ENCODE measurements at places on chromosomes 16 and 17.

- no peak for DNase-seq
Observed at GRCh38 chr17:66447159-66447558, 144.7 kb downstream of the PRKCA start.

DNA sequence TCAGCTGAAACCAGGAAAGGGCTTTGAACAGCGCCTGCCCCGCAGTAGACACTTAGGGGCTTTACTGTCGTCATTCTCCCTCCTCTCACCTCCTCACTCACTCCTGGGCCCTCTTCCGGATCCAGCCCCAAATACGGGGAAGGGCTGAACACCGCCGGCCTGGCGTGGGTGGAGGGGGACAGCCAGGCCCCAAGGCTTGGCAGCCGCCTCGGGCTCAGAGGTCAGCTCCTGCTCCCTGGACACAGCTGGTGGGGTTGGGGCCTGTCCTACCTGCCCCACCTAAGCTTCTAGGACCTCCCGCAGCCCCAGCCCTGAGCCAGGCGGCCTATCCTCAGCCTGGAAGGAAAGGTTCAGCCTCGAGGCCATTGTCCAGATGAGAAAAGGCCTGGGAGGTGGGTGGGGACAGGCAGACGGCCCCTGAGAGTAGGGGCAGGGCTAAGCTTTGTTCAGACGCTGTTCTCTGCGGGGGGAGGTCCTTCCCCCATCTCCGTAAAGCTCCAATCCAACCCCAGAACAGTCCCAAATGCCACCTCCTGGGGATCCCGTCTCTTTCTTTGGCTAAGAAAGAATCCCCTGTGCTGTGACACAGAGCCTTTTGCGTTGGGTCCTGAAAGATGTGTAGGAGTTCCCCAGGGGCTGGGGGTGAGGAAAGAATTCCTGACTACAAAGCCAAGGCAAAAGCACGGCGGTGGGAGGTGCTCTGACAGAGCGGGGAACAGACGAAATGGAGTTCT lies 881 bp upstream of the LLGL1 start:
- DNase-seq: no peak

DNA sequence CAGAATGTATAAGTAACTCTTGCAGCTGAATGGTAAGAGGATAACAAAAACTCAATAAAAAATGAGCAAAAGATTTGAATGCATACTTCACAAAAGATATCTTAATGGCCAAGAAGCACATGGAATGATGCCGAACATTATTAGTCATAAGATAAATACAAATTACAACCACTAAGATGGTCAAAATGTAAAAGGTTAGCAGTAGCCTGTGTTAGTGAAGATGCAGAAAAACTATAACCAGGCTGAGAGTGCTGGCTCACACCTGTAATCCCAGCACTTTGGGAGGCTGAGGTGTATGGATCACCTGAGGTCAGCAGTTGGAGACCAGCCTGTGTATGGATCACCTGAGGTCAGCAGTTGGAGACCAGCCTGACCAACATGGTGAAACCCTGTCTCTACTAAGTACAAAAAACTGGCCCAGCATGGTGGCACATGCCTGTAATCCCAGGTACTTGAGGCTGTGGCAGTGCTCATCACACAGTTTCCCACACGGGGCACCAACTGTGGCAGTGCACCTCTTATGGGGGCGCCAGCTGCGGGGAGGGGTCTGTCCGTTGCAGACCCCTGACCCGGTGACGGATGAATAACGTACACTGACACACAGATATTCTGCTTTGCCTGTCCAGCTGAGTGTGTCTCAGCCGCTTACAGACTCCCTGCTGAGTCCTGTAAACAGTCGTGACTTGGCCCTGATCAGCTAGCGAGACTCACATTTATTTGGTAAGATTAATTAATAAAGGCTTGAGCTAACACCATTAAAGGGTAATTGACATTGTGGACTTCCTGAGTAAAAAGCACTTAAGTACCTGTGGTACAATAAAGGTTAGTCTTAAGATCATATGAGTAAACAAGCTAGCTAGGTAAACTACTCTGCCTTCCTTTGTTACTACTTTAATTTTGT lies 45.7 kb upstream of the FAM20A start:
- DNase-seq: no peak

GRCh38 chr16:261031-261691 lies 14.6 kb downstream of the RGS11 start:
- DNase-seq: no peak

- no peak for DNase-seq
Observed at GRCh38 chr17:40511667-40512220, 10.3 kb upstream of the TNS4 start.

DNA sequence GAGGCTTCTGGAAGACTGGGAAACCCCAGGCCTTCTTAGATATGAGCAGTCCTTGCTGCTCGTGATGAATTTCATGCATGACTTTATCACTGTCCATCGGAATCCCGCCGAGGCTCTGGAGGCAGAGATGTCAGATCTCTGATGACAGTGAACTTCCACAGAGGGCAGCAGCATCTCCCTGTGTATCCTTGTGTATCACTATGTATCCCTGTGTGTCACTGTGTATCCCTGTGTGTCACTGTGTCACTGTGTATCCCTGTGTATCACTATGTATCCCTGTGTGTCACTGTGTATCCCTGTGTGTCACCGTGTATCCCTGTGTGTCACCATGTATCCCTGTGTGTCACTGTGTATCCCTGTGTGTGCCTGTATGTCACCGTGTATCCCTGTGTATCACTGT lies 160.2 kb upstream of the CHMP6 start:
- DNase-seq: no peak

DNA sequence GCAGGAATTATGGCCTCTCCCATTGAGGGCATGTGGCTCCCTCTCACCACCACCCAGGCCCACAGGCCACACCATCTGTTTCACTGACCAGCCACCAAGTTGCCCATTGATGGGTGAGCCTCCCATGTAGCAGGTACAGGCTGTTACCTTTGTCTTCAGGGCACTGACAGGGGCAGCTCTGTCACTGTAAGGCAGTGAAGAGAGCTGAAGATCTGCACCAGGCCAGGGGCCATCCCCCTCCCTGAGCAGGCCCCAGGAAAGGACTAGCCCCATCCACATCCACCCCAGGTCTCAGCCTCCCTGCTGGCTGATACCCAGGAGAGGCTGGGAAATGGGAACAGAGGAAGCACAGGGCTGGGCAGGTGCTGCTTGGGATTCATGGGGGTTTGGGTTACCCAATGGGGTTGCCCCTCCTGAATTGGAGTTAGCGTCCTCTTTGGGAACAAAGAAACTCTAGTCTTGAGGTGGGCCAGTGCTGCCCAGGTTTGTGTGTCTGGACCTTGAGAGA lies 1691.4 kb downstream of the TP53TG3F start:
- DNase-seq: no peak

- no peak for DNase-seq
Observed at GRCh38 chr17:7260651-7261378, 1.5 kb downstream of the CLDN7 start.

- no peak for DNase-seq
Observed at GRCh38 chr17:72266112-72266775, 145.4 kb downstream of the SOX9 start.

GRCh38 chr17:73188011-73188410 lies 4.8 kb upstream of the COG1 start:
- DNase-seq: no peak

- DNase-seq: no peak
Observed at GRCh38 chr17:72588561-72588960, 467.7 kb downstream of the SOX9 start.

DNA sequence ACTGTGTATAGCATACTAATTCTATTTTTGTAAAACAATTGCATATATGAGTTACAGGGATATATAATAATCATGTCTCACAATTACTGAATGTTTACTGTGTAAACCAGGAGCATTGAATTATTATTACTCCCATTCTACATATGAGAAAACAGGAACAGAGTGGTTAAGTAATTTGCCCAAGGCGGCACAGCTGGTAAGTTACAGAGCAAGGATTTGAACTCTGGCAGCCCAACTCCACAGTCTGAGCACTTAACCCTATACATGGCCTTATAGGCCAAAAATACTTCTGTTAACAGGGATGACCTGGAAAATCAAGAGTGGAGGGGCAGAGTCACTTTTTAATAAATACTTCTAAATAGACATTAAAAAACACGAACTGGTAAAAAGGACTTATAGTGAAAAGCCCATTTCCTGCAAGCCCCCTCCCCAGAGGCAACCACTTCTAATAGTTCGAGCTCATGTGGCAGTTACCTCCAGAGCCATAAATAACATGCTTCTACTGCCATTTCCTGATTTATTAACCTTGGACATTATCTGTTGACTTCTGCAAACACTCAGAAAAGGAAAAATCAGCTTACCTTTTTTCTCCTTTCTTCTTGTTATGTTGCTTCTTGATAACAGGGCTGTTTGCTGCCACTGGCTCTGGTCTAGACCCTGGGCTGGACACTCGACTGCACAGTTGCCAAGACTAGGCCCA lies 22.1 kb upstream of the ADGRG1 start:
- no peak for DNase-seq

DNA sequence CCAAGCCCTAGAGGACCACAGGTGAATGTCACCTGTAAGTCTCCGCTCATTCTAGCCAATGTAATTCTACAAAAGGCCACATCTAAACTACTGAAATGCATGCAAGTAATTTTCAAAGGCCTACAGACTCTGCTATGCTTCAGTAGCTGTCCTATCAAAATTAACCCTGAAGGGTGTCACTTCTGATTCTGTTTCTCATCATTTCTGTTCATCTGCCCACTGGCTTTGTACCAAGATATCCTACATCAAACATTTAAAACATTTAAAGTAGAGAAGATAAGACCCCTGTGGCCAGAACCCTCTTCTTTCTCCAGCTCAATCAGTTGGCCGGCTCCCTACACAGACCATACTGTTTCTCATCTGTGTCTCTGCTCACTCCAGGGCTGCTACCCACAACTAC lies 21.5 kb downstream of the PHF12 start:
- DNase-seq: no peak

GRCh38 chr17:13350466-13350865 lies 251.3 kb downstream of the HS3ST3A1 start:
- no peak for DNase-seq

DNA sequence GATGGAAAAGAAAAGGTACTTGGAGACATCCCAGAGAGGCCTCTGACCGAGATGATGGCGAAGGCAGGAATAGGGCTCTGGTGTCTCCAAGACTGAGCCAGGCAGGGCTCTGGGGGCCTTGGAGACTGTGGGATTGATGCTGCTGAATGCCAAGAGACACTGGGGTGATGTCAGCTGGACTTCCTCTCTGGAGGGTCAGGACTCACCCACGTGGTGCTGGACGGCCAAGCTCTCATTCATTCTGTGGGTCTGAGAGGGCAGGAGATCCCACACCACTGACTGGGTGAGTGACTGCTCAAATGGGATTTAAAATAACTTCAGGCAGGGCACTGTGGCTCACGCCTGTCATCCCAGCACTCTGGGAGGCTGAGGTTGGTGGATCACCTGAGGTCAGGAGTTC lies 64.8 kb downstream of the NT5M start:
- DNase-seq: no peak

- no peak for DNase-seq
Observed at GRCh38 chr16:57987441-57988177, 12.9 kb downstream of the ZNF319 start.

GRCh38 chr17:37170881-37171425 lies 204.8 kb upstream of the C17orf78 start:
- no peak for DNase-seq

DNA sequence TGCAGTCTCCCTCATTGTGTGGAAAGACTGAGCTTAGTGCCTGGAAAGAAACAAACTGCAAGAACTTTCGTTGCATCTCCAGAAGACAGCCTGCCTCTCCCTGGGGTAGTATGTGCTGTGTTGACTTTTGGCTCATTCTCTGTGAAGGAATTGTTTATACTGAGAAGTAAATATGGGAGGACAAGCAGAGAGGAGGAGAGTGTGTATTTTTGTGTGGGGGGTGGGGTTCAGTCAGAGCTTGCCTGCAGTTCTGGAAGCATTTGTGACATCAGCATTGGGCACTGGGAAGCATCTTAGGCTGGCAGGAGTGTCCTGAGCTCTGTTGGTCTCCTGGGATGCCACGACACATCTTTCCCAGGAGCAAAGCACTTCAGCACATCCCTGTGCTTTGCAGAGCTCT lies 147.9 kb downstream of the HS3ST3B1 start:
- DNase-seq: no peak

- DNase-seq: no peak
Observed at GRCh38 chr16:2180962-2181923, 15.2 kb downstream of the CASKIN1 start.

DNA sequence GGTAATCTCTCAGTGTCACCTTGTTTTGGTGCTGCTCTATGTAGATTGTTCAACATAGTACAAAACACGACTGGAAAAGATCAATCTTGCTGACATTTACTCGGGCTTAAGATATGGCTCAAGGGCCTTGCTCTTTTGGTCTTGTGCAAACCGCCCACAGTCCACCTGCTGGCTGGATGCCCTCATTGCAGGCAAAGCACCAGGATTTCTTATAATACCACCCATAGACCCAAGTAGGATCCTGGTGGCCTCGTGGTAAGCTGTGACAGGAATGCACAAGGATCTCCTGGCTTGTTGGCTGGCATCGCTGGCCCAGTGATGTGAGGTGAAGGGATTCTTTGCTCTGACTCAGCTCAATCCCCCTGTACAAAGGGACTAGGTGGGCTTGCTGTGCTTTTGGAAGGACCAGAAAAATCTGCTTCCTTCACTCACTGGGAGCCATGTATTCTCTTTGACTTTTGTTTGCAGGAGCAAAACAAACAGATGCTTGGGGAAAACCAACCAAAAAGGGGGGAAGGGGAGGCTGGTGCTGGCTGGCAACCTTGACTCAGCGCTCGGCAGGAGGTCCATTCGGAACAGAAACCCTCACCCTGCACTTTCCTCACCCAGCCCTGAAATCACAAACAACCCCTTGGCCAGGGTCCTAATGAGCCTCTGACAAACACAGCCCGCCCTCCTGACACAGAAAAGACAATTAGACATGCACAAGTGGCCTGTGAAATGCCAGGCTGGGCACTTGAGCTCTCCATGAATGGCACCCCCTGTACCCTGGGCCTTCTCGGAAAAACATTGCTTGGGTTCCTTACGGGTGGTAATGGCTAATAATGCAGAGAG lies 36.6 kb upstream of the MED9 start:
- peak; percentile 75 for DNase-seq

- DNase-seq: no peak
Observed at GRCh38 chr17:12104831-12105230, 84.2 kb downstream of the MAP2K4 start.

DNA sequence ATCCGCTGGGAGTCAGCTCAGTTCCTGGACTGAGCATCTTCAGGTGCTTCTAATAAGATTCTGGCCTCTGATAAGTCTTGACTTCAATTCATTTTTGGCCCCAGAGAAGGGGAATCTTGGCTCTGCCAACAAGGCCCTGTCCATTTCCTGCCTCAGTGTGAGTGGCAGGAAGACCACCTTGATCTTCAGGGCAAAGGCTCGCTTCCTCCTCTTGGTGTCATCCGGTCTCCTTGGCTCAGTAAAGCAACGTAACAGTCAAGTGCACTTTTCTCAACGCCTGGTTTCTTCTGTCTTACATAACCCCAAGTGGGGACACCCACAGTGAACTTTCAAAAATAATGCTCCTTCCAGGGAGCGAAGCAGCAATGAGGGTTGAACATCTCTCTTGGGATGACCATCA lies 169.8 kb downstream of the PRKCB start:
- no peak for DNase-seq

- DNase-seq: no peak
Observed at GRCh38 chr17:45262516-45263476, 902 bp upstream of the SPATA32 start.

GRCh38 chr17:17342242-17342945 lies 39.2 kb downstream of the NT5M start:
- DNase-seq: no peak

Measured in ACHN (cell line).